ENCODE measurements at places on chromosomes 11 and 22.

DNA sequence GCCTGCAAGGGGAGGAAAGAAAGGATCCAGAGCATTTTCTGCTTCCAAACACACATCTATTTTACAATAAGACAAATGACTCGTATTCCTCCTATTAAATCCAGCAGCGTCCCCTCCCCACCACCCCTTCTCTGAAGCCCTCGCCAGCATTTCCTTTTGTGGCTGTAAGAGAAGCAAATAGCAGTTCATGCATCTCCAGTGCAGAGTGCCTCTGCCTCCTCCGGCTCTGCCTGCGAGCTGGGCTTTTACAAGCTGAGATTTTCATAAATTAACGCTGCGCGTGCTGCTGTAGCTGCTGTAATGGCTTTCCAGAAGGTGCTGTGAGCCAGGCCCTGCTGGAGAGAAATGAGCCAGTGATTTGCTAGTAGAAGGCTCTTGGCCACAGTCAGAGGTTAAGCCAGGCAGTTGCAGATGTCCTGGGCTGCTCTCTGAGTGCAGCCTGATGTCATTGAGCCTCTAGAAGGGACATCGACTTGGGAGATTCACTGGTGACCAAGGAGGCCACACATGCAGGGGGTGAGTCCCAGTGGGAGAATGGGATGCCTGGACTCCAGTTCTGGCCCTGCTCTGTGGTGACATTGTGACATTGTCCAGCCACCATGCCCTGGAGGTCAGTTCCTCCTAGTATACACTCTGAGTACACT is 134.5 kb upstream of the NAV2 start:
- DNase-seq: no peak

- no peak for DNase-seq
These were observed 4.3 kb upstream of the CARNS1 start for GRCh38 chr11:67410984-67411784.

- DNase-seq: peak; percentile 73
These were observed 36.1 kb downstream of the LIMK2 start for GRCh38 chr22:31248138-31248745.

DNA sequence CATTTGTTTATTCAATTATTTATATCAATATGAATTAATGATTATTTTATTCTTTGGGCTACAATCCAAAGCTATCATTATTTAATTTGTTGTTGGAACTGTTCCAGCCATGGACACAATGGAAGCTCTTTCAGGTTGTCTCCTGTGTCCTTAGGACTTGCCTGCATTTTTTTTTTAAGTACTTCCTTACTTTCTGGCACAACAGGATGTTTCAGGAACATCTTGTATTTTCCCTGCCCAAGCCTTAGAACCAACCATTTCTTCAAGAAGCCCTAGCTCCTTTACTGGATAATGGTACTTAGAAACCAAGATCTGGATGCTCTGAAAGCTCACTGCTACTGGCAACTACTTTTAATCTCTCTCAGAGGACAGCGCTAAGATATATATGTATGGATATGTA is 57.8 kb upstream of the CLNS1A start:
- no peak for DNase-seq

- DNase-seq: peak; percentile 68
These were observed 10.7 kb upstream of the MRGPRX2 start for GRCh38 chr11:19071255-19071654.

GRCh38 chr22:20298803-20299745 is 20.8 kb downstream of the DGCR6L start:
- DNase-seq: peak; percentile 93

DNA sequence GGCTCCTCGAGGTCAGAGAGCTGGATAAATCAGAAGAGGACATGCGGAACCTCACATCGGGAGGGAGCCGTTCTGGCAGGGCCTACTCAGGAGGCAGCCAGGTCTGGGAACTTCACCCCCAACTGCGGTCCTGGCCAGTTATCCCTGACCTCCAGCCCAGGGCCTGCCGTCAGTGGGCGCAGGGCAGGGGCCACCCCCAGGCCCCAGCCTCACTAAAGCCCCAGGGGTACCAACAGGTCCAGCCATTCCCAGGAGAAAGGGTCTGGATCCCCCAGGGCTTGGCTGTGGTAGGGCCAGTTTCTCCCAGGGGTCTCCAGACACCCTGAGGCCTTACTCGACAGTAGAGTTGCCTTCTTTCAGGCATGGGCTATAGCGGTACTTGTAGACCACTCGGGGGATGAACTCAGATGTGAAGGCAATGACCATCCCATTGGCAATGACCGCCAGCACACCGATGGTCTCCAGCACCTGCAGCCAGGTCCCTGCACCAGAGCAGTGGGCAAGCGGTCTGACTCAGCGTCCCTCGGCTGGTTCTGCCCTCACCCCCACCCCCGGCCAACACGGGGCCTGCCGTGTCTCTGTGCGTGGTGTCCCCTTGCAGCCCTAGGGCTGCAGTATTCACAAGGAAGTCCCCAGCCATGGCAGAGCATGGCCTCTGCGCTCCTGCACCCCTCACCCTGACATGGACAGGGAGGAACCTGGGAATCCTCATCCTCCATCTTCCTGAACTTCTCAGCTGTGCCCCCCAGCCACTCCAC is 4.6 kb upstream of the SIGIRR start:
- DNase-seq: no peak

DNA sequence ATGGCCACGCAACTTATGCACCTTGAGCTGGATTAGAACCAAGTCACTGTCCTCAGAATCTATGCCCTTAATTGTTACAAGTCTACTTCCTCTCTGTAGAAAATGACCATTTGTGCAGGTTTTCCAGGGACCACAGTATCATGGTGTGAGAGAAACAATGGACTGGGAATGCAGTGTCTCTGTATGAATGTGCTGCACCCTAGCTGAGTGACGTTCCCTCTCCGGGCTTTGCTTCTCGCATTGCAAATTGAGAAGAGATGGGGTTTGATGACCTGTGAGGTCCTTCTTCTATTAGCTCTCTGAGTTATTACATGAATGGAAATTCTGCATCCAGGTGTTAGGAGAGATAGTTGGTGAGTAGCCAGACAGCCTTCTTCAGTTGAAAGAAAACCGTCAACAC is 1052.3 kb downstream of the NTM start:
- no peak for DNase-seq

- DNase-seq: no peak
These were observed 50.0 kb downstream of the LRRC74B start for GRCh38 chr22:21095773-21096107.

- no peak for DNase-seq
These were observed 547 bp downstream of the UVRAG start for GRCh38 chr11:75815345-75816168.

DNA sequence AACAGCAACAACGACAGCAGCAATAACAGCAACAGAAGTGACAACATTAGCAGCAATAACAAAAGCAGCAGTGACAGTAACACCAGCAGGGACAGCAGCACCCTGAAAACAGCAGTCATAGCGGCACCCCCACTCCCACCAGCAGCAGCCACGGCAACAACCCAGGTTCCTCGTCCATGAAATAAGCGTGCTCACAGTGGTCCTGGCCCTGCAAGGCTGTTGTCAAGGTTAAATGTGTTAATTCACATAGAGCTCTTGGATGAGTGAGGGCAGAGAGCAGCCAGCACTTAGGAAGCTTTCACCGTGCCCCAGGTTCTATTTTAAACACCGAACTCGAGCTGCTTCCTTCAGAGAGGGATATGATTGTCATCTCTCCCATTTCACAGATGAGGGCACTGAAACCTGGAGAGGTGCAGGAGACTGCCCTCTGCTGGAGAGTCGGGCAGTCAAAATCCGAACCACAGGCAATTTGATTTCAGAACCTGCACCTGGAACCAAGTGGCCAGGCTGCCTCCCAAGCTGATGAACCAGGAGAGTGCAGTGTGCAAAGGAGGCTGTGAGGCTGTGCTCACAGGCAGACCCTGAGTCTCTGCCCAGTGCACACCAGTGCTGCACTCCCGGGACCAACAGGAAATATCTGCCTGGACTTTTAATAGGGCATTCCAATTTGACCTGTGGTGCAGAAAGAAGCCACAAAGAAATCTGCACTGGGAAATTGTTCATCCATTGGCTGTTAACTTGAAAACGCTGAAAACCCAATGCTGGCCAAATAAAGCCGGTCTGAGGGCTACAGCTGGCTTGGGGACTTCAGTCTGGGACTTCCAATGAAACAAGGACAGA is 22.9 kb upstream of the FGF3 start:
- DNase-seq: peak; percentile 54

- no peak for DNase-seq
These were observed 84.7 kb downstream of the TTC28 start for GRCh38 chr22:28594797-28595462.

GRCh38 chr11:352456-353031 is 16.8 kb upstream of the B4GALNT4 start:
- peak; percentile 42 for DNase-seq

DNA sequence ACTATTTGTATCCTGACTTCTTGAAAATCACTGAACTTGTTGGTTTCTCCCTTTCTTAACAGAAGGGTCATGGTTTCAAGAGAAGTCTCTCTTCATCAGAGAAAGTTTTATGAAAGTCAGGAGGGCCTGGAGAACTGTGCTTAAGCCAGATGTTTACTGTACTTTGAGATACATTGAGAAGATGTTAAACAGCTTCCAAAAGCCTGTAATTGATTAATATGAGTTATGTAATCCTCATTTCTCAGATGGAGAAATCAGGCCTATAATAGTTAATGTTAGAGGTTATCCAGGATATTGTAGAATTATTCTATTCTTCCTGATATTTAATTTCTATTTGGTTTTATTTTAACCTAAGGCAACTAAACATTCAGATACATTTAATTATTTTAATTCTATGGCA is 97.1 kb upstream of the RAG2 start:
- no peak for DNase-seq

- DNase-seq: no peak
These were observed 392.2 kb downstream of the ETS1 start for GRCh38 chr11:128195057-128195751.

DNA sequence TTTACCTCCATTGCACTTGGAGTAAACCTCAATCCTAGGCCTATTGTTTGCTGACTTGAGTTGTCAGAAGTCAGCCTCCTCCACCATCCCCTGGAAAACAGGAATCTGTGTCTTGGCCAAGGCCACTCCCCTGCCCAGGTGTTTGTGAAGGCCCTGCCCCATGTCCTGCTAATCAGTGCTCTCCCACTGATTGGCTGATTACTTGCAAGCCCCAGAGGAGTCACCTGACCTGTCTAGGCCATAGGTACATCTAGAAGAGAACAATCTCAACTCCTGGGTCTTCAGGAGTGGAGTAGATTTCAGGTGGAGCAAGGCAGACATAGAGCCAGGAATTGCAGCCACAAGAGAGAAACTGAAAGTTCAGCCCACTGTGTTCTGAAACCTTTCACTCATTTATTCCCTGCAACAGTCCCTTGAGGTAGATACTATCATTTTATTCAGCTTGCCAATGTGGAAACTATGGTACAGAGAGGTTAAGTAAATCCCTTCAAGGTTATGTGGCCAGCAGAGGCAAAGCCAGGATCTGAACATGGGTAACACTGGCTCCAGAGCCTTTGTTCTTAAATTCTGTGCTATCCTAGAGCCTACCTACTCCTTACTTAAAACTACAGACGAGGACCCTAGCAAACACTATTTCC is 10.4 kb downstream of the OAF start:
- no peak for DNase-seq

- DNase-seq: peak; percentile 42
These were observed 65.8 kb upstream of the WNT7B start for GRCh38 chr22:46042786-46043185.

- no peak for DNase-seq
These were observed 43.8 kb upstream of the FGF3 start for GRCh38 chr11:69862797-69863543.

DNA sequence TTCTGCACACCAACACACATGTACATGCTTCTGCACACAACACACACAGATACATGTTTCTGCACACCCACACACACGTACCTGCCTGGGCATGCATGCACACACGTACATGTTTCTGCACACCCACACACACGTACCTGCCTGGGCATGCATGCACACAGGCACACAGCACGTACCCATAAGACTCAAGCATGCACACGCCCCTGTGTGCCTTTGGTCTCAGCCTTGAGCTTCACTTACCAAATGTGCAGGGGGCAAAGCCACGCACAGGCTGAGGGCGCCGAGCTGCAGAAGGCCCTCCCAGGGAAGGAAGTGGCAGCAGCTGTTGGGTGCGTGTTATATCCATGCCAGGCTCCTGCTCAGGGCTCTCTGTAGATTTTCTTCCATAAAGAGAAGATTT is 34.7 kb upstream of the SMIM38 start:
- DNase-seq: no peak

DNA sequence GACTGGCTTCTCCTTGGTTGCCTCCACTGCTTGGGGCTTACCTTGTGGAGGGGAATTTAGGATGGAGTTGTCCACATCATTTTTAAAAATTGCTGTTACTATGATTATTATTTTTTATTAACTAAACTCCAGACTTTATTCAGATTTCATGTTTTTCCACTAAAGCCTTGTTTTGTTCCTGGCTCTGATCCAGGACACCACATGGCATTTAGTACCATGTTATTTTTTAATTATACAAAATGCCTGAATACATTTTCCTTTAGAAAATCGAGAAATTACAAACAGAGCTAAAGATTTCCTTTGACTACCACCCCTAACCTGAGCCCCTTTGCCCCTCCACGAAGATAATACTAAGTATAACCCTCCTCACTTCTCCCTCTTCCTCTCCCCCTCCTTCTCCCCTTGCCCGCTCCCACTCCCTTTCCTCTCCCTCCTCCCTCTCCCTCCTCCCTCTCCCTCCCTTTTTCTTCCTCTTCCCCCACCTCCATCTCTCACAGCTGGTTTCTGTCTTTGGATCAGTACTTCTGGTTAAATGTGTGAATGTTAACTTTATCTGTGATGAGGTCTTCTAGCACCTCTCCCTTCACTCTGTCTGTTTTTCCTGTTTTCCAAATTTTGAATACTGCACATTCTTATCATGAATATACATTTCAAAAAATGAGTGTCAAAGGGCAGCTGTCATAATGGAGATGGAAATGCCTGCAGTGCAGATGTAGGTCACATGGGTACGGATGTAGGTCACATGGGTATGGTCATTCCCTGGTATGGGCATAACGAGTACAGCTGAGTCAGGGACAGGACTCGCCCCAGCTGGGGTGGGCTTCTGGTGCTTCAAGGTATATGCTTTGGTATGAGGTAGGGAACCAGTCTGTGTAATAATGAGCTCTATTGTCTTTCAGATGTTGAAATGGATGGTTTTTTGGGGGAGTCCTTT is 54.4 kb upstream of the OR4B1 start:
- no peak for DNase-seq

DNA sequence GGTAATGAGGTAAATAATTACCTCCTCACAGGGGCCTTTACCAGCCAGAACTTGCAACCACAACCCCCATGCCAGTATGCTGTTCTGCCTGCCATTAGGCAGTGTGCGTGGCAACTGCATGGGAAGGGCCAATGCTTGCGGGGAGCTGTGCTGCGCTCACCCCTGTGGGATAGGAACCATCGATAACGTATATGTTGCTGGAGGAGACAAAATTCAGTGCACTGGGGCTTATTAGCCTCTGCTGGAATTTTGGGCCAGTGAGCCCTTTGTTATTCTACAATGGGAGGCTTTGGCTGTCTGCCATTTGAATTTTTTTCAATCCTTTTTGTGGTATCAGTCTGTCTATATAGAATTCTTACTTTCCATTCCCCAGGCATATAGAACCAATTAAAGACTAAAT is 47.3 kb downstream of the PPP2R1B start:
- DNase-seq: no peak

GRCh38 chr22:21568347-21569075 is 997 bp downstream of the UBE2L3 start:
- peak; percentile 66 for DNase-seq

GRCh38 chr22:50184004-50184901 is 1.5 kb upstream of the TRABD start:
- DNase-seq: no peak

GRCh38 chr11:115637599-115638241 is 133.5 kb upstream of the CADM1 start:
- no peak for DNase-seq

GRCh38 chr11:65295571-65296341 is 18.9 kb upstream of the CDC42EP2 start:
- no peak for DNase-seq

GRCh38 chr11:66862559-66863037 is 5.7 kb downstream of the LRFN4 start:
- no peak for DNase-seq

Measured in activated CD8-positive, alpha-beta memory T cell treated with anti-CD3 and anti-CD28 coated beads, Interleukin-2, amount 50 U/mL, for 48 hours (primary cell).